GM23338 (cell line): ENCODE measurements at places on chromosomes 11 and 22.

DNA sequence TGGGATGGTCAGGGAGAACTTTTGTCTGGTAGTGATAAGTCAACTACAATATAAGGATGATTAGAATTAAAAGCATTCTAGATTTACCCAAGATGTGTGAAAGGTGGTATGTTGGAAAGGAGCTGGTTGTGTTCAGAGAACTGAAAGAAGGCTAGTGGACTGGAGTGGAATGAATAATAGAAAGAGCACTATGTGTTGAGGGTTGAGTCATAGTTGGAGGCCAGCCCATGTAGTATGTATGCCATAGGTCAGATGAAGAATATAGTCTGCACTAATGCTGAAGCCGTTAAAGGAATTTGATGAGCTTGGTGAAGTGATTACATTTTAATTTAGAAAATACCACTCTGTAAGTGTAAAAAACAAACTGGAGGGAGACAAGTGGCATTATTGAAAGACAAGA lies 514.1 kb downstream of the CNTN5 start:
- DNase-seq, result no peak

DNA sequence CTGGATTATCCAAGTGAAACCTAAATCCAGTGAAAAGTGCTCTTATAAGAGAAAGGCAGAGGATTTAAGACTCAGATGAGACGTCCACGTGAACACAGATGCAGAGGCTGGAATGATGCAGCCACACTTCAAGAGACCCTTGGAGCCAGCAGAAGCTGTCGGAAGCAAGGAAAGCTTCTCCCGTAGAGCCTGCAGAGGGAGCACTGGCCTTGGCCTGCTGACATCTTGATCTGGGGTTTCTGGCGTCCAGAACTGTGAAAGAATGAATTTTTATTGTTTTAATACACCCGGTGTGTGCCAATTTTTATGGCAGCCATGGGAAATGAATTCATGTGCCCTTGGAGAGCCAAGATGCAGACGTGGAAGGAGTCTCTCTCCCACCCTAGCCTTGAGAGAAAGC lies 407.0 kb upstream of the B3GAT1 start:
- peak; percentile 67 for DNase-seq

- DNase-seq, result no peak
These were observed 744.7 kb upstream of the CCDC179 start for GRCh38 chr11:23604966-23605365.

GRCh38 chr11:57649826-57650738 lies at the start of gene YPEL4:
TSS of gene YPEL4 (minus strand) at chr11:57649912. CDS start at chr11:57647107, 2,805 bp downstream.
- peak; percentile 69 for DNase-seq

DNA sequence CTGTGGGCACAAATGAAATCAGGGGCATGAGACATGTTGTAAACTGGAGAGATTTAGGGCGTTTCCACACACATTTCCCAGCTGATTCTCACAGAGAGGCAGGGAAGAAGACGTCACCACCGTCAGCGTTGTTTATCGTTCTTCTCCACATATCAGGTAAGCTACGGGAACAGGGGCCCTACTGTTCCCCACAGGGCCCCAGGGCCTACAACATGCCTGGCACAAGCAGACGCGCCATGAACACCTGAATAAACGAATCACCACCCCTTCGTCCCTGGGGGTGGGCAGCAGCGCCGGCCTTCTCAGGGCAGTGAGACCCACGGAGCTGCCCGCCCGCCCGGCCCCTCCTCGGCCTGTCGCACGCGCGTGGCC lies 342 bp downstream of the EFCAB6 start:
- DNase-seq, result peak; percentile 30
